ENCODE measurements at places on chromosomes 2 and 18. TPM values are rescaled to one million over a fixed set of nuclear protein-coding genes. Genes with fewer than 3 reads are reported as not detected.

DNA sequence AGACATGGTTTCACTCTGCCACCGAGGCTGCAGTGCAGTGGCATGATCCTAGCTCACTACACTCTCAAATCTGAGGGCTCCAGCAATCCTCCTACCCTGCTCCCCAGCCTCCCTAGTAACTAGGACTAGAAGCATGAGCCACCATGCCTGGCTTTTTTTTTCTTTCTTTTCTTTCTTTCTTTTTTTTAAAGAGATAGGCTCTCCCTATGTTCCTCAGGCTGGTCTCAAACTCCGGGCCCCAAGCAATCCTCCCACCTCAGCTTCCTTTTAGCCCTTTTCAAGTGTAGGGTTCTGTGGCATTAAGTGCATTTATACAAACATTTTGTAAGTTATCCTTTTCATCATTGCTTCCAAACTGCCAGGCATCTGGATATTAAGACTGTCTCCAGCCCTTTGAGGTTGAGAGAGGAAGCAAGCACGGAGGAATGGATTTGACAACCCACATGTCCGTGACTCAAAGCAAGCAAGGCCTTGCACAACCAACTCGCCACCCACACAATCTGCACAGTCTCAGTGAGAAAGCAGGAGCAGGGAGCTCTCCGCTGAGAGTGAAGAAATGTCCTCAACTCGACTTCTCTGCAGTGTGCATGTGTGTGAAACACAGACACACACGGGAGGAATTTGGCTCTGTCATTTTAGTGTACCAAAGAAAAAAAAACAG, 65.6 kb downstream of the ATP8B1 start:
- H3K4me3 ChIP-seq = no peak overlapping the region
- peaks cover 4% of the 10 kb centered on the region for H3K36me3 ChIP-seq
- no peaks in the 10 kb centered on the region for H3K4me1 ChIP-seq
- DNase-seq = no peak
- no peaks in the 10 kb centered on the region for H3K27me3 ChIP-seq

GRCh38 chr2:199739413-199740110, 111.4 kb downstream of the FTCDNL1 start:
- peak; percentile 67 for DNase-seq
- H3K27me3 ChIP-seq = peaks cover 16% of the 10 kb centered on the region
- no peak overlapping the region for H3K27ac ChIP-seq
- H3K36me3 ChIP-seq = no peaks in the 10 kb centered on the region

GRCh38 chr18:47758000-47758399, 172.5 kb downstream of the SMAD2 start:
- peaks cover 19% of the 10 kb centered on the region for H3K27me3 ChIP-seq
- H3K4me3 ChIP-seq = no peak overlapping the region
- H3K27ac ChIP-seq = no peak overlapping the region
- H3K4me1 ChIP-seq = no peaks in the 10 kb centered on the region
- no peaks in the 10 kb centered on the region for H3K36me3 ChIP-seq
- DNase-seq = no peak

DNA sequence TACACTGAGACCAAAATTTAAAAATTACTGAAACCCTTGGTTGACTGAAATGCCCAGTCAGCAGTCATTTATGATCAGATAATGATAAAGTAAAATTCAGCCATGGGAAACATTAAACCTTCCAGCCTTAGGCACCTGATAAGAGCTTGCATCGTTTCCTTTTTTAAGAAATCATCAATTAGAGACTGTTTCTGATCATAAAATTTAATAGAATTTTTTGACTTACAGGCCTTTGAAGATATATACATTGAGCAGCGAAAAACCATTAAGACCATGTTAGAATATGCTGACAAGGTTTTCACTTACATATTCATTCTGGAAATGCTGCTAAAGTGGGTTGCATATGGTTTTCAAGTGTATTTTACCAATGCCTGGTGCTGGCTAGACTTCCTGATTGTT, 99.6 kb upstream of the CSRNP3 start:
- no peak overlapping the region for H3K27ac ChIP-seq
- H3K36me3 ChIP-seq = no peaks in the 10 kb centered on the region
- no peaks in the 10 kb centered on the region for H3K4me1 ChIP-seq
- peaks cover 8% of the 10 kb centered on the region for H3K27me3 ChIP-seq

- no peaks in the 10 kb centered on the region for H3K36me3 ChIP-seq
- no peak for DNase-seq
- H3K27me3 ChIP-seq = no peaks in the 10 kb centered on the region
- no peaks in the 10 kb centered on the region for H3K4me1 ChIP-seq
- no peak overlapping the region for H3K27ac ChIP-seq
- H3K4me3 ChIP-seq = no peak overlapping the region
These were observed 56.6 kb downstream of the CLHC1 start for GRCh38 chr2:55175254-55176093.

The HNRNPLL gene
- total RNA-seq = 50.5 TPM

The RAB6C gene
- 0.11 TPM for total RNA-seq

The CD8A gene
- 683 TPM for total RNA-seq
